ENCODE measurements at places on chromosomes 2 and 18.
A peak's percentile ranks its signal among the peaks of the same experiment; 100 is the strongest.

- DNase-seq = no peak
Measured at GRCh38 chr18:79855147-79855933, 57.6 kb downstream of the KCNG2 start.

GRCh38 chr2:177783835-177784744 is 288.5 kb downstream of the PDE11A start:
- no peak for DNase-seq

DNA sequence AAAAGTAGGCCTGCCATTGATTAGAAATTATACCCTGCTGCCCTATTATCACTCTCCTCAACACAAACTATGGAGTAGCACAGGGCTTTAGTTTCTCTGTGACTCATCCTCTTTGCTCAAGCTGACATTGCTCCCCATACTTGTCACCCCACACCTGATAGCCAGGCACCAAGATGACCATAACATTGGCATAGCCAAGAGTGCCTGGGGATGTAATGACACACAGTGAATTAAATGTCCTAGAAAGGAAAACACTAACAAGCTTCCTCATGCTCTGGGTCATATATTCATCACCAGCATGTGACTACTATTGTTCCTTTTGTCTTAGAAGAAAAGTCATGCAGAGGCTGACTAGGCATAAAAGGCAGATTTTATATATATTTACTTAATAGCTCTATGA is 137.8 kb upstream of the RND3 start:
- no peak for DNase-seq

DNA sequence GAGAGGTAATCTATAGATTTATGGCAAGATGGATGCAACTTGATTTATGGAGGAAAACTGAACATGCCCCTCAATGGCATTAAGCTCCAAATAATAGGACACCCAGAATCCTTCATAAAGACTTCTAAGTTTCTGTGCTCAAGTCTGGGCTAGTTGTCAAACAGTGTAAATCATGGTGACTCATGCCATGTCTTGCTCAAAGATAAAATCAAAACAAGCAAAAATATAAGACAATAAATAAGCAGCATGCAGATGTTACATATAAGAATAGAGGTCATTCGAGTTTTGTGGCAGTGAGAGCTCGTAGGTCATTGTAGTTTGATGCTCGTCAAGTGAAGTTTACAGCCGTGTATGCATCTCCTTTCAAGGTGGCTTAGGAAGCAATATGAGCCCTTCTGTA is 403.2 kb downstream of the THSD7B start:
- DNase-seq = no peak

- DNase-seq = peak; percentile 1
Measured at GRCh38 chr18:67117804-67118203, 398.7 kb downstream of the DSEL start.

- no peak for DNase-seq
Measured at GRCh38 chr2:30486655-30487054, 39.6 kb downstream of the LCLAT1 start.

GRCh38 chr18:62953663-62954062 is 238.3 kb downstream of the PHLPP1 start:
- no peak for DNase-seq

- DNase-seq = no peak
Measured at GRCh38 chr2:225041207-225041850, 939 bp downstream of the DOCK10 start.

DNA sequence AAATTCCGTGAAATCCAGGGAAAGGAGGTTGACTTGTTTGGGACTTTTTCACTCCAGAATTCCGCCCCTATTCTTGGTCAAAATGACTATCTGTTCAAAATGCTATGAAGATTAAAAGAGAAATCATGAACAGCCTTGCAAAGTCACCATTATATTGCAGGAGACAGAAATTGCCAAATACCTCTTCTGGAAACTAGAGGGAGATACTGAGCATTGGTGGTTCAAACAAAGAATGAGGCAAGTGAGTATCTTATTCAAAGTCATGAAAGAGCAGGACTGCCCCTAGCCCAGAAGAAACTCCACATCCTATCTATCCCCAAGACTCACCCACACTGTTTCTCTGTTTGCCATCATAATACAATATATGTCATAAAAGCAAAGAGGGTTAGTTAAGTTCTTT is 862.3 kb upstream of the POU3F3 start:
- DNase-seq = no peak

GRCh38 chr2:145644820-145645302 is 1124.9 kb upstream of the ZEB2 start:
- DNase-seq = no peak

GRCh38 chr2:234100686-234101085 is 50.2 kb downstream of the SPP2 start:
- DNase-seq = no peak

DNA sequence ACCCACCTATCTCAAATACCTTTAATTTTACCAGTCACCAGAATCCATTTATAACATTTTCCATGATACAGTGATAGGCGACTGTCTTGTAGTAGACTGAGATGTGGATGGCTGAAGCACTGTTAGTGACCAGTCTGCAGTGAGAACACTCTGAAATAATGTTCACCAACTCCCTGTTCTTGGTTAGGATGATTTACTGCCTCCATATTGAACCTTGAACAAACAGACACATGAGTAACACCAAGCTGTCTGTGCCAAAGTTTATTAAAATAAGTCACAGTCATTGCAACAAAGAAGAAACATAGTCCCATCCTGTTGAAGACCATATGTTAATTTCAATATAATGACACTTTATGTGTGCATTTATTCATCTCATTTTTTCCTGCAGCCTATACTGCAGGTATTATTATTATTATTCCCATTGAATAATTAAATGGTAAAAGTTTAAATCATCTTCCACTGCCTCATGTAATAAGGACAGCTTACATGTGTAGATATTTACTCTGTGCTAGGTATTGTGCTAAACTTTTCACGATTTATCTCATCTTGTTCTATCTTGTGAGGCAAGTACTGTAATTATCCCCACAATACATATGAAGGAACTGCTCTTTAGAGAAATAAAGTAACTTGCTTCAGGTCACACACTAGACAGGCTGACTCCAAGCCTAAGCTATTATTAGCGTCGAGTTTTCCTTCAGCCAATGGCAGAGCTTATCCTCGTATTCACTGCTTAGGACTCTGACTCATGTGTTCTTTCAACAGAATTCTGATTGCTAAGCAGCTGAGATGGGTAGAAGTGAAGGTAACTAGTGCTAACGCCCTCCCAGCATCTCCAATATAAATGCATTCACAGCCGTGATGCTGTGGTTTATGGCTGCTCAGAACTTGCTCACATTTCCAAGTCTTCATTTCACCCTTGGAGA is 62.5 kb downstream of the ONECUT2 start:
- DNase-seq = no peak

- DNase-seq = no peak
Measured at GRCh38 chr2:224142397-224143312, 103.6 kb upstream of the SERPINE2 start.

All from AG09319 (cell line).